ENCODE measurements at places on chromosomes 1 and 21.

DNA sequence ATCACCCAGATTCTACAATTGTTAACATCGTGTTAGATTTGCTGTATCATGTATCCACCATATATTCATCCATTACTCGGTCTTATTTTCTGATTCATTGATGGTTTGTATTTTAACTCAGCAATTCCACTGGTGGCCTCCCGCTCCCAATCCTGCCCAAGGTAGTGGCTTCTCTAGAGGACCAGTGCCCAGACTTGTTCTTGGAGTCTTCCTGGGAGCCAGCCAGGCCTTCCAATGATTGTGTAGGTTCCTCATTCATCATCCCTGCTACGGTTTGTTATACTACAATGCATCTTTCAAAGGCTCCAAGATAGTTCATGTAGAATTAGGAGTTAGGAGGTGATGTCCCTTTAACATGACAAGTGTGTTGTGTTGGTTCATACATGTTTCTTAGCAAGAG is 451.1 kb downstream of the SETD4 start:
- no peak for DNase-seq

DNA sequence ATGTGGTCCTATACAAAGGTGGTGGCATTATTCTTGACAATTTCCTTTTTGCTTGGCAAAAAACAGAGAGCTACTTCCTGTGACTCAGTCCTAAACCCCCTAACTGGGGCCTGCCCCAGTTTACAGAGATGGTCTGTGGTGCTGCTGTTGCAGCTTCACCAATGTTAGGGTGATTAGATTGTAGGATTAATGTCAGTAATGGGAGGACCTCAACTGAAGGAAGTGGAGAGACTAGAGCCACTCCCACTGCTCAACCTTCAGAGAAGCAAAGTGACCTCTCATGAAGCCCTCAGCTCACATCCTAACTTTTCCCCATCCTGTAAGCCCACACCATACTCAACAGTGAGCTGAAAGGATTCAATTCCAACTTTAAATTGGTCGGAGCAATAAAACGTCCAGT is 3.6 kb downstream of the S100A6 start:
- no peak for DNase-seq

- no peak for DNase-seq
Observed at GRCh38 chr1:109481646-109482045, 2.1 kb upstream of the ATXN7L2 start.

GRCh38 chr1:197788741-197789739 is 13.8 kb upstream of the DENND1B start:
- no peak for DNase-seq

GRCh38 chr1:61370177-61370912 is 288.0 kb downstream of the NFIA start:
- no peak for DNase-seq

DNA sequence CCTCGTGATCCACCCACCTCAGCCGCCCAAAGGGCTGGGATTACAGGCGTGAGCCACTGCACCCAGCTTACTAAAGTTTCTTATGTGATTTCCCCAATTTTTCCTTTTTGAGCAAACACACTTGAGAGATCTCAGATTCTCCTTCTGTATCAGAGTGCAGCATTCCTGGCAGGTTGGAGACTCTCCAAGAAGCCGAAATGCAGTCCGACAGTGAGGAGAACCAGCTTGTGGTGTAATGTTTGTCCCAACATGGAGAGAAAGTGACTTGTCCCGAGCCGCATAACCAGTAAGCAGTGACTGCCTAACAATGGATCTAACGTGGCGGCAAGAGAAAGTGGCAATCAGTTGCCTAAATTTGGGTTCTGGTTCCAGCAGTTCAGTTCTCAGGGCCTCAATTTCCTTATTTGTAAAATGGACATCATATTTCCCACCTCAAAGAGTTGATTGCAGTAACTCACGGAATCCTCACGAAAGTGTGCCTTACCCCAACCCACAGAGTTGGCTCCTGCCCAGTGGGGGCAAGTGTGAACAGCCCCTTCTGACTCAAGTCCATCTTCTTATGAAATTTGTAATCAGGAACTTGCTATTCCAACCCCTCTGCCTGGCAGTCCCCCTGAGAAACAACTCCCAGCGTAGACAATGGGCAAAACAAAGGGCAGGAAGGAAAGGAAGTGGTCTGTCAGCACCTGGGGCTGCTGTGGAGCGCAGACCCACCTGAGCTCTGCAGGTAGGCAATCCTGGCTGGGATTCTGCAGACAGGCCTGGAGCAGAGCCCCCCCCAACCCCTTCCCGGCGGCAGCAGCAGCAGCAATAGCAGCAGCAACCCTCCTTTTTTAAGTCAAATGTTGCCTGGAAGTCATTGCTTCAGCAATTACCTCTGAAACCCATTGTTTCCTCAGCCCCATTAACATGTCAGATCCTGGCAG is 223.6 kb upstream of the POU3F1 start:
- DNase-seq = peak; percentile 84

DNA sequence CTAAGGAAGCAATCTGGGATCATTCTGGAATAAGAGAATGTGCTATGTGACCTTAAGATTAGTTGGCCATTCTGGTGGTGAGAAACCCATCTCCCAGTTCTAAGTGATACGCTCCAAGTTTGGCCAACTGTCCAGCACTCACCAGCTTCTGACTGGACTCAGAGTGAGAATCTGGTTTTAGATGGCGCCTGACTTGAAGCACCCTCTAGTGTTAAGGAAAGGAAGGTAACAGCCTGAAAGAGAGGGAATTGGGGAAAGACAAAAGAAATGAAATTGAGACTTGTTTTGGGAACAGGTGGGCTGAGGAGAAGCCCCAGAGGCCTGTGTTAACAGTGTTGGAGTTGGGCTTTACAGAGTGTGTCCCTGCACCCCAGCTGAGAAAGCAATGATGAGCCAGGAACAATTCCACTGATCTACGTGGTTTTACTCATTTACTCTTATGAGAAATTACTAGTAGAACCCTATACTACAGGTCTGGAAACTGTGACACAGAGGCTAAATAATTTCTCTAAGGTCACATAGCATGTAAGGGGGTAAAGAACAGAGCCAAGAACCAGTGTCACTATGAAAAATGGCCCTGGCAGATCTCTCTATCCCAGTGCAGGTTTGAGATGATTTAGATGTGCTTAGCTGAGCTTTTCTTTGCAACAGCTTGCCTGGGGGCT is 9.3 kb upstream of the FCAMR start:
- DNase-seq = no peak

DNA sequence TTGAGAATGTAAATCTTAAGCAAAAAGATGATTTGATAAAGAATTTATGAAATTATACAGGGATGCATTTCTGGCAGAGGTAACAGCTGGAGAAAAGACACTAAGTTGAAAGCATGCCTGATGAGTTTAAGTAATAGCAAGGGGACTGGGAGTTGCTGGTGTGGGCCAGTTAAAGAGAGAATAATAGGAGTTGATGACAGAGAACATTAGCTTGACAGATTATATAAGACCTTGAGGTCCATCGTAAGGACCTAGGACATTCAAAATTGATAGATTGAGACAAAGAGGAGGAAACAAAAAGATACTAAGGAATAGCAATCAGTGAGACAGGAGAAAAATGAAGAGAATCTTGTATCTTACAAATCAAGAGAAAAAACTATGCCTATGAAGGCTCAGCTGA is 84.7 kb upstream of the TMPRSS15 start:
- no peak for DNase-seq

DNA sequence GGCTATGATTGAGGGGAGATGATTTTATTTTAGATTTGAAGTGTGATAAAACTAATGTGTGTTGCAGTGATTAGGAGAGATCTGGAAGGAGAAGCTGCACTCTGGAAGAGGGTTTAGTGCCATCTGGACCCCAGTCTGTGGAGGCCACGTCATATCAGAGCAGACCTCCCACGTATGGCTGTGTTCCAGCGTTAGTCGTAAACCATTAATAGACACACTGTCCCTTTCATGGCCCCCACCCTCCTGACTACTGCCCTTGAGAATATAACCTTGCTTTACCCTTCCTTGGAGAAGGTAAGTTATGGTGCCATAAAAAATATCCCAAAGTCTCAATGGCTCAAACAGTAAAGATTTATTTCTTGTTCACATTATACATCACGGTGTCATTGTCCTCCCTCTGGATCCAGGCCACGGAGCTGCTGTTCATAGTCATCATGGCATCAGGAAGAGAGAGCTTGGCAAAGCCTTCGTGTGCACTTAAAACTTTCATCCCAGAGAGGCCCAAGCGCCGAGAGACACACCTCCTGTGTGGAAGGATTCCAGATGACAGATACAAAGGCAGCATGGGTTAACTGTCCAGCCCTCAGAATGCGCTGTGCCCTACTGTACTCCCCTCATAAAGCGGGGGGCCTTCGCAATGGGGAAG is 33.2 kb downstream of the RHOU start:
- DNase-seq = no peak

GRCh38 chr1:96416701-96417444 is 304.7 kb upstream of the PTBP2 start:
- DNase-seq = no peak

- DNase-seq = no peak
Observed at GRCh38 chr1:31901838-31902509, 36.2 kb downstream of the PTP4A2 start.

DNA sequence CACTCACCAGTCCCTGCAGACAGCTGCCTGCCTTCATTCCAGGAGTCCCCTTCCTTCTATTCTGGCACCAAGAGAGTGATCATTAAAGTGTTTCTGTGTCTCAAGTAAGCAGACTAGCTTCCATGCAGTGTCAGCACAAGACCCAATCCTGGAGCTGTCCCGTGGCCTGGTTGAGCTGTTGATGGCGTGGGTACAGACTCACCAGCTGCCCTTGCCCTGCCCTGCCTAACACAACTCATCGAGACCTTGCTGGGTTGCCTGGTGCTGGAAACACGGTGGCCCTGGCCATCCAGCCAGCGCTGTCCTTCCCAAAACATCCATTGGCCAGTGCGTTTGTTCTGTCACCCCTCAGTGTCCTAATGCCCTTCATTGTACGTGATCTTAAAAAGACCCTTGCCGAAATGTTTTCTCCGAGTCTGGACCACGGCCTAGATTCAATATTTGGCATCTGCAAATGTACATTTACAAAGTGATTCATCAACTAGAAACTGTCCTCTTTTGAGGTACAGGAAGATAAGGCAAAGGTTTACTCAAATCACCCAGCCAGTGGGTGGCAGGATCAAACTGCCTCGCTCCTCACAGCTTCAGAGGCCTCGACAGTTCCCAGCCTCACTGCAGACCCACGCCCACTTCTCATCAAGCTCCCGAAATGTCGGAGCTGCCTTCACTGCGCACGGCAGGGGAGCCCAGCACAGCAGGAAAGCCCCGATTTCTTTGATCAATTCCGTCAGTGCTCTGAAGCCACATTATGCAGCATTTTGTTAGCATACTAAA is 494.2 kb downstream of the KIF26B start:
- DNase-seq = peak; percentile 20

GRCh38 chr1:9317591-9318417 is 25.1 kb downstream of the SPSB1 start:
- no peak for DNase-seq

- no peak for DNase-seq
Observed at GRCh38 chr1:54874079-54874830, 12.7 kb downstream of the DHCR24 start.

DNA sequence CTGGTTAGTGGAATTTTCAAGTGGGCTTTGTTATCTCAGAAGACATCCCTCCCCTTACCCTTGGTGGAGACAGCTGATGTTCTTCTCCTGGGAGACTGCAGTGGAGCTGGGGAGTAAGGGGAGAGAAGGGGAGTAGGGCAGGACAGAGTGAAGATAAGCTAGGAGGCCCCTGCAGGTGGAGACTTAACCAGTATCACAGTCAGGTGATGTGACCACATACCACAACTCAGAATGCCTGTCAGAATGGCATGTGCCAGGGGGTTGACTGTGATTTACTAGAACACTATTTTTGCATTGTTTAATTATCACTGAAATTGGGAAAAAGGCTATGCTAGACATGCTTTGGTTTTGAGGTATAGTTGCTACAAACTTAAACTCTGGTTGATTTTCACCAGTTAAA is 124.6 kb downstream of the NRDC start:
- no peak for DNase-seq

DNA sequence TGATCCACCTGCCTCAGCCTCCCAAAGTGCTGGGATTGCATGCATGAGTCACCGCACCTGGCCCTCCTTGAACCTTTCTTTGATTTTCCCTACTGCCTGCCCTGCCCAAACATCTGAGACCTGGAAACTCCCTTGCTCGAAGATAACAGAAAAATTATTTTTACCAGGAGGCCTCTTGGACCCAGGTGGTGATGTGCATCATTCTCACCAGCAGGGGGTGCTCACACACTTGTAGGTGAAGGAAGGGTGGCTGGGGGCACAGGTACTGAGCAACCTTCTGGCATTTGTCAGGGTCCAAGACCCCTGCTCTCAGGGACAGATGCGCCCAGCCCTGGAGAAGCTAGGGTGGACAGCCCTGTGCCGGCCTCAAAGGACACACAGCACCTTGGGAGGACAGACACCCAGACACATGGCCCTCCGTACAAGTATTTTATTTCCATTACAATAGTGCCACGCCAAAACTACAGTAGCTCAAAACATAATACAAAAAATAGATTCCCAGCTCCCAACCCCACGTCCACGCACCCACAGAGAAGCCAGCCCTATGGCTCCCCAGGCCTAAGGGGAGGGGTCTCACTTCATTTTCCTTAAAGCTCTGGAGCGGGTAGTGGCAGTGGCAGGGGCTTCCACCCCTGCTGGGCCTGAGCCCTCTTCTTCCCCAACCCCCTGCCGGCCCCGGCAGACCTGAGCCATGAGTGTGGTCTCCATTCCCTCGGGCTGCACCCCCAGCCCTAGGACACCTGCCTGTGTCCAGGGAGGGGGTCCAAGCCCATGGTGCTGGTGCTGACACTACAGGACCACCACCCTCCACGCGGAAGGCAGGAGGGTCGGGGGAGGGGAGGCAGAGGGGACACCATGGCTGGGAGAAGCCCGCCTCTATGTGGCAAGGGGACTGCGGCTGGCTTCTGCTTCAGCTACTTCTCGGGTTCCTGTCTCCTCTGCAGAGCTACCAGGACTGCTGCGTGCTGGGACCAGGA is 40.4 kb upstream of the EIF4G3 start:
- DNase-seq = peak; percentile 40

- DNase-seq = peak; percentile 23
Observed at GRCh38 chr21:31293986-31294385, 50.1 kb downstream of the TIAM1 start.

DNA sequence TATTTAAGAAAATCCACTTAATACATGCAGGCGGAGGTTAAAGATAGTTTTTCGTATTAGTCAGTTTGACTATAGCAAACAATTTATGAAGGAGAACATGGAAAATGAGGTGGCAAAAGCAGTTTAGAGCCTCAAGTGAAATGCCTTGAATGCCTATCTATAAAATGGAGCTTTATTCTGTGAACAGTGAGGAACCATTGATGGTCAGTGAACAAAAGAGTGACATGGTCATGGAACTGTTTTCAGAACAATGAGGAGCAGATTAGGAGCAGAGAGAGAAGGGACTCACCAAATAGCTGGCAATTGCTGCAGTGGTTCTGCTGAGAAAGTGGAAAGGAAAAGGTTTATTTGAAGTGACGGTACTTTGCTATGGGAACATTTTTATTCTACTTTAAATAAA is 299.8 kb downstream of the DUSP10 start:
- DNase-seq = no peak

DNA sequence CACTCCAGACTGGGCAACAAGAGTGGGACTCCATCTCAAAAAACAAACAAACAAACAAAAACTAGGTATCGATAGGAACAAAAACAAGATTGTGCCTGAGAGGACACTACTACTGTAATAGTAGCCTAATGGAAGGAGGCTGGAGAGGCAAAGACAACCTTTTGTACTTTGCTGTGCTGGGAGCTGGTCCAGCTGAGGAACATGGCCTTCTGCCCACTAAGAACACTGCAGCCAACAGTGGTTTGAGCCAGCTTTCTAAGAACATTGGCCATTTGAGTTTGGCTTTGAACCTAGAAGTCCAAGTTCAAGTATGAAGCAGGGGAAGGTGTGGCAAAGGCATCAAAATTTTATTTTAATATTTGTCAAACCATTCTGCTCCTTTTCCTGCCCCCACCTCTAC is 22.7 kb upstream of the RGS8 start:
- no peak for DNase-seq

Data from NT2/D1 (cell line).